ENCODE measurements at places on chromosomes 11 and 22. TPM values are rescaled to one million over a fixed set of nuclear protein-coding genes. Genes with fewer than 3 reads are reported as not detected.
A peak's percentile ranks its signal among the peaks of the same experiment; 100 is the strongest.

DNA sequence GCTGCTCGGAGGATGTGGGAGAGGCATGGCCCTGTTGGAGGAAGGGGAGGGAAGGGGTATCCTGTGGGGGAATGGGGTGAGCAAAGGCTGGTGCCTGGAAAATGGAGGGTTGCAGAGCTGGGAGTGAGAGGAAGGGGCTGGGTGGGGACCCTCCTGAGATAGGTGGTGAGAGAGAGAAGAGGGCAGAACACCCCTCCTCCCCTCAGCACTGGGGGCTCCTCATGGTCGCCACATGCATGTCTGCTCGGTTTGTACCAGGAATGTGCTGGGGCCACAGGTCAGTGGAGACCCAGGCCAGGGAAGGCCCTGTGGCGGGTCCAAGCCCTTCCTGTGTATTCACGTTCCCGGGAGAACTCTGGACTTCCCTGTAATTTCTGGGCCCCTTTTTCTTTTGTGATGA, 27.8 kb upstream of the ACR start:
- no peak for DNase-seq

DNA sequence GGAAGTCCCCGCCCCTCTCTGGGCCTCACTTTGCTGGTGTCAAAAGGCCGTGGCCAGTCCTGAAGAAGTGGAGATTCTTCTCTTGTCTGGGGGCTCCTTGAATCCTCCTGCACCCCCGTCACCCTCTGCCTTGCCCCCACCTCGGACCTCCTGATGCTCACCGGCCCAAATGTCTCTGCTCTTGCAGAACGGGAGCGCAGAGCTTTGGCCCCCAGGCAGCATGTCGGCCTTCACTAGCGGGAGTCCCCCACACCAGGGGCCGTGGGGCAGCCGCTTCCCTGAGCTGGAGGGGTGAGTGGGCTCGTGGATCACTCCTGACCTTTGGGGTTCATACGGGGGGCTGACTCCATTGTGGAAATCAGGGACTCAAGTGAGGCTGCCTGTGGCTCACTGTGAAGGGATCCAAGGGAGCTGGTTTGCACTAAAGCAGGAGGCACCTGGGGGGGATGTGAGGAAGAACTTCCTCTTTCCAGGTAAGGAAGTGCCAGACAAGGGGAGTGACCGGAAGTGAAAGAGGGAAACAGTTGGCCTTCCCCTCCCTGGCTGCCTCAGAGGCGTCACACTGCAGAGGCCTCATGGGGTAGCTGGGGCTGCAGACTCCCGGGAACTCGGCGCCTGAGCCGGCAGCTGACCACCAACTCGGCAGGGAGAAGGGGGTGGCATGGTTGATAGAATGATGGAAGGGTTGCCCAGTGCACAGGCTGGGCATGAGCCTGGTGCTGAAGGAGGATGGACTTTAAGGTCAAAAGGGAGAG, 23.1 kb downstream of the CSF2RB start:
- DNase-seq, result no peak

DNA sequence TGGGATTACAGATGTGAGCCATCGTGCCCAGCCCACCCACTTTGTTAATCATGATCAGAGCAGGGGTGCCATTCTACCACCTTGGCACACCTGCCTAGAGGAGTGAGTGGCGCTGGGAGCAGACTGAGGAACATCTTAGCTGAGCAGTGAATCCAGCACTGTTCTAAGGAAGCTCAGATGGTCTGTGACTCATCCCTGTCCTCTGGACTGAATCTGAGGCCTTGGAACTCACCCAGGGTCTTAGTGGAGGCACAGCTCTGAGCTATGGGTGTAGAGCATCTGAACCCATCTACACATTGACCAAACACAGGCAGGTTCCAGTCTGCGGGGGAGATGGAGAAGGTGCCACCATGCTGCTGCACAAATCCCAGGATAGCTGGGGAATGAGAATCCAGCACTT, 14.9 kb downstream of the PGAP2 start:
- no peak for DNase-seq

Gene NCF4
- total RNA-seq, result not detected

- DNase-seq, result no peak
Observed at GRCh38 chr11:107041088-107041444, 22.8 kb upstream of the GUCY1A2 start.

GRCh38 chr11:93099806-93100205, 98.0 kb downstream of the SLC36A4 start:
- DNase-seq, result no peak

DNA sequence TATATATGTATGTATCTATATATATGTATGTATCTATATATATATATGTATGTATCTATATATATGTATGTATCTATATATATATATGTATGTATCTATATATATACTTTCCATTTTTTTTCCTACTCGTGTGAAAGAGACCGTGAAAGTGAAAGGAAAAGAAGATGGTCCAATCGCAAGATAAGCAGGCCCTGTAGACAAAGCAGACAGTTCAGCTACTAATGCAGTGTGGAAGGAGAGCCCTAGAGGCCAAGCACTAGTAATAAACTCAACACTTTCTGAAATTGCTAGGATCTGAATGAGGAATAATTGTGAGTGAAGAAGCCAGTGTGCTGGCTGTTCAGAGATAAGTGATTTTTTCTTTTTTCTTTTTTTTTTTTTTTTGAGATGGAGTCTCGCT, 47.2 kb downstream of the MCHR1 start:
- DNase-seq, result no peak

- no peak for DNase-seq
Observed at GRCh38 chr11:134384406-134384805, 27.6 kb downstream of the B3GAT1 start.

- DNase-seq, result no peak
Observed at GRCh38 chr11:87493516-87493915, 455.8 kb downstream of the TMEM135 start.

DNA sequence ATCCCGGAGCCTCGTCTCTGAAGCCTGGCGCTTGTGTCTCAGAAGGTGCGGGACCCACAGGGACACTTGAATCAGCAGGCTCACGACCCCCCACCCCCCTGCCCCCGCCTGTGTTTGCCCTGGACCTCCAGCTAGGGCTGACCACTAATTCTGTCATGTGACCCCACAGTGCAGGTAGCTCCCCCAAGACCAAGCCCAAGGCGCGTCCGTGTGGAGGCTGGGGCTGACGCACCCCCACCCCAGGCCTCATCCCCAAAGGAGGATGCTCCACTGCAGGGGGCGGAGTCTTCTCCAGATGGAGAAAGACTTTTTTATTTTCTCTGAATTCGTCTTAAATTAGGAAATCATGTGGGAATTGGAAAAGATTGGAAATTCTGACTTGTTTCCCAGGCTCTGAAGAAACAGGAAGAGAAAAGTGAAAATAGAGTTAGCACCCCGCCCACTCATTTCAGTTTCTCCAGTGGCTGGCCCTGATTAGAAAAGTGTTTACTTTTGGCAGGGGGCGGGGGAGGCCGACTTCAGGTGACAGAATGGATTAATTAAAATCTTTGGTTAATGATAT, 1.0 kb upstream of the RELA start:
- DNase-seq, result peak; percentile 60

DNA sequence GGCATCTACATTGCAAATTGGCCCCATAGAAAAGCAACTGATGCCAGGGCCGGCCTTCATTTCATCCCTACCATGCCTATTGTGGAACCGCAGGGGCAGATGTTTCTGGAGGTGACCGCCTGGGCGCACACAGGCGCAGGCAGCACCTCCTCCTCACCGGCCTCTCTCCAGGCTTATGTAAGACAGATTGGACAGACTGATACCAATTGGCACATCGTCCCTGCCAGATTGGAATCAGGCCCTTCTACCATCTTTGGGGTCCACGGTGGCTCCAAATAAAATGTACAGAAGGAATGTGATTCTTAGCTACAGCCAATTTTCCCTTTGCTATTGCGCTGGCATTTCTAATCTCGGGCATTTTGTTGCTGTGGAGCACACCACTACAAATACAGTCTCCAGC, 732.6 kb downstream of the NTM start:
- no peak for DNase-seq

DNA sequence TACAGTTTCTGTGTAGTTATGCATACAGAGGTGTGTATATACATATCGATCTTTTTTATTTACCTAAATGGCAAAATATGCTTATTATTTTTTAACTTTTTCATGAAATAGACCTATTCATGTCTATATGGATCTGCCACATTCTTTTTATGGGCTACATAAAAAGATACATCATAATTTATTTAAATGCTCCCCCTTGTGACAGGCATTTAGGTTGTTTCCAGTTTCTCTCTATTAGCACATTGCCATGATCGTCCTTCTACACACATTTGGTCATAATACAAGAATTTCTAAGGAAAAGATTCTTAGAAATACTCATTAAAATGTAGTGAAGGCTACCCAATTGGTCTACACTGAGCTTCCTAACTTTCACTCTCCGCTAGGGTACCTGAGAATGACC, 1067.4 kb downstream of the OPCML start:
- DNase-seq, result no peak

- no peak for DNase-seq
Observed at GRCh38 chr11:20676658-20677057, 7.3 kb downstream of the NELL1 start.

DNA sequence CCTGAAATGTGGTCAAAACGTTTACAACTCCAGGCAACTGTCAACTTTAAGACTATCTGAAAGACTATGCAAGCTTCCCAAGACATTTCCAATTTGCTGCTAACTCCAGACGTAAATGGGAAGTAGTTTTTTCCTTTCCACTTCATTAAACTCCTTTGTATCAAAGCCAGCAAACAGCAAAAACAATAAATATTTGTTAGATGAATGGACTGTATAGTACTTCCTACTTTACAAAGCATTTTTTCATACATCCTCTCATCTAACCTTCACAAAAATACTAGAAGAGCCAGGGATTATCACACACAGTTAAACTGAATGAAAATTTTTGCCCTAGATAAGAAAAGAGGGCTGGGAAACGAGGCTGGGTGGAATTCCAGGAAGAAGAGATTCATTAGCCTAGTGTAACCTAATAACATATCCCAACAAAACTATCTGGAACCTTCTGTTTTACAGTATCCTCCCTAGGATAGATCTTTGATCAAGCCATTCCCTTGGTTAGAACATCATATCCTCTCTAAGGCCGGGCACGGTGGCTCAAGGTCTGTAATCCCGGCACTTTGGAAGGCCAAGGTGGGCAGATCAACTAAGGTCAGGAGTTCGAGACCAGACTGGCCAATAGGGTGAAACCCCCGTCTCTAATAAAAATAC, 10.4 kb downstream of the NUP98 start:
- no peak for DNase-seq

Gene HBB
- not detected for total RNA-seq

DNA sequence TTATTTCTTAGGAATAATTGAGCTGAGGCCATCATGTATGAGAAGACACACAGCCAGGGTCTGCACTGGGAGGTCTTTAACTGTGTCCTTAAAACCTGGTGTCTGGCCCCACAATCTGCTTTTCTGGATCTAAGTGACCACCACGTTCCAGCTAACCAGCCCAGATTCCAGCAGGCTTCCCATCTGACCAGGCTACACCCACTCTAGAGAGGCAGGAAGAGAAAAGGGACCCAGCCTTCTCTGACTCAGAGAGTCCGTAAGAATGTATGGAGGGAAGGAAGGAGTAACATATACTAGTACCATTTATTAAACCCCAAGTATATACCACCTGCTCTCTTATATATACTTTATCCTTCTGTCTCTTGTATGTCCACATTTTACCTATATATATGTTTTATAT, 80.1 kb downstream of the LDLRAD3 start:
- no peak for DNase-seq

DNA sequence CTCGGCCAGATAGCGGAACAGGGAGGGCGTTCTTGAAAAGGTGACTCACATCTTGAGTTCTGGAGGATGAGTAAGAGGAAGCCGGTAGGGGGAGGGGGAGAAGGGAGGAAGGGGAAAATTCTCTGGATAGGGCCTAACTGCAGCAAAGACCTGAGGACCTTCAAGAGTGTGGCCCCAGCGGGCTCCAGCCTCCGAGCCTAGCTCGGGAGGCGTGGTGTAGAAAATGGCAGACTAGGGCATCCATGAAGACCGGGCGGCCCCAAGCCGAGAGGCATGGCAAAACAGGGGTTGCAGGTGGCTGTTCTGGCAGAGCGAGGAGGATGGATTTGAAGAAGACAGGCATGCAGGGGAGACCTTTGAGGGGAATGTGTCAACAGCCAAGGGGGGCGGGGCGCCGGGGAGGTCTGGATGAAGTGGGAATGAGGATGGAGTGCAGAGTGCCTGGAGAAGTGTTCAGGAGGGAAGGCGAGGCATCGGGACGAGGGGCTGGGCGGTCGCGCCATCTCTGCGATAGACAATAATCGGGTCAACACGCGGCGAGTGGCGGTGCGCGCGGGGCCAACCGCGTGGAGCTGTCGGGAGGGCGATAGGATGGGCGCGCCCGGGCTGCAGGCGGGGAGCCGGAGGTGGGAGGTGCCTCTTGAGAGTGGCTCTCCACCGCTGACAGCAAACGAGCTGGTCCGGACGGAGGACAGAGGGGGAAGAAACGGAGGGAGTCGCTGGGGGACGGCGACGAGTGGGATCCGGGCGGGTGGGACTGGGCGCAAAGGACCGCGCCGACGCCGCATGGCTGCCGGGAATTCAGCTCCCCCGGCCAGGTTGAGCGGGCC, 40.0 kb upstream of the CREB3L1 start:
- DNase-seq, result peak; percentile 72

Gene MMP8
- not detected for total RNA-seq

DNA sequence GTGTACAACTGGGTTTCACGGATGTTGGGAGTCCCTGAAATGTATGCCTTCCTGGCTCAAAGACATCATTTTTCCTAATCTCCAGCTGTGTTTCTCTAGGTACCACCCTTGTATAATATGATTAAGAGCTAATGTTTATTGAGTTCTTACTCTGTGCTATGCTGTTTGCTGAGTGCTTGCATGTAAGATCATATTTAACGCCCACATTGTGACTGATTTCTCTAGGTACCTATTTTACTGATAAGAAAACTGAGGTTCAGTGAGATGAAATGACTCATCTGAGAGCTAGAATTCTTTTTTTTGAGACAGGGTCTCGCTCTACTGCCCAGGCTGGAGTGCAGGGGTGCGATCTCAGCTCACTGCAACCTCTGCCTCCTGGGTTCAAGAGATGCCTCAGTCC, 42.6 kb downstream of the FAM227A start:
- DNase-seq, result no peak

GRCh38 chr22:49204599-49205482, 622.8 kb downstream of the BRD1 start:
- DNase-seq, result no peak

DNA sequence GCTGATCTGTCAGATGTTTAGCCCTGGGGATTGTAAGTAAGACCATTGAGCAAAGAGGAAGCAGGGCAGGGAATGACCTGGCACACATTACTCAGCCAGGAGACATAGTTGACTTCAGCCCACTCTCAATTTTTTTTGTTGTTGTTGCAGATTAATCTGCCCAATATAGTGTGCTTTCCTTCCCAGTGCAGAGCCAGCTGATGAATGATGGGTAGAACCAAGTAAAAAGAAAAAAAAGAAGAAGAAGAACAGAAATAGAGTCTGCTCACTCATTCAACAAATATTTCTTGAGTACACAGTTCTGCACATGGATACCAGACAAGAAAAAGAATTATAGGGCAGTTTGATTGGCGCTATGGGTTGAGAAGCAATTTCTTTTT, 292.7 kb downstream of the ETS1 start:
- no peak for DNase-seq

Gene DCDC1
- under 0.01 TPM for total RNA-seq

GRCh38 chr22:38793317-38793716, 626 bp downstream of the DNAL4 start:
- DNase-seq, result no peak

Data from dermis microvascular lymphatic vessel endothelial cell (primary cell).